ENCODE measurements at places on chromosomes 3 and 15. TPM values are rescaled to one million over a fixed set of nuclear protein-coding genes. Genes with fewer than 3 reads are reported as not detected.

GRCh38 chr3:110741891-110742290, 329.7 kb upstream of the NECTIN3 start:
- DNase-seq = no peak

GRCh38 chr3:60431599-60431958, 819.7 kb downstream of the FHIT start:
- no peak for DNase-seq

GRCh38 chr3:182959474-182960350, 20.6 kb downstream of the DCUN1D1 start:
- DNase-seq = no peak

DNA sequence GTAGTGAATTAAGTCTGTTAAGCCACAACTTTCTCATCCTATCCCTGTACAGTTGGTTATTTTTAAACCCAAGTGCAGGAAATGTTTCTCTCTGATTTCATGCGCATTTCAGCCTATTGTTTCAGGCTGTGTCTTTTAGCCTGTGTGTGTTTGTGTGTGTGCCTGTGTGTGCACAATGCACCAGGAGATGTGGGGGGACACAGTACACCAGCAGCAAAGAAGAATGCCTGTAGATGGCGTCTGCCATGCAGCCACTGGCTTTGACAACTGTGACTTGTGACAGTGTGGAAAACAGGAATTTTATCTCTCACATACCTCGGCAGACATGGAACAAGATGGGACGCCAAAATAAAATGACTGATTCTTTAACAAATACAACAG, 43.6 kb upstream of the PLXNA1 start:
- DNase-seq = no peak

- no peak for DNase-seq
Measured at GRCh38 chr3:120459196-120459595, 8.4 kb upstream of the FSTL1 start.

- DNase-seq = no peak
Measured at GRCh38 chr15:22819651-22820050, 18.8 kb upstream of the NIPA2 start.

DNA sequence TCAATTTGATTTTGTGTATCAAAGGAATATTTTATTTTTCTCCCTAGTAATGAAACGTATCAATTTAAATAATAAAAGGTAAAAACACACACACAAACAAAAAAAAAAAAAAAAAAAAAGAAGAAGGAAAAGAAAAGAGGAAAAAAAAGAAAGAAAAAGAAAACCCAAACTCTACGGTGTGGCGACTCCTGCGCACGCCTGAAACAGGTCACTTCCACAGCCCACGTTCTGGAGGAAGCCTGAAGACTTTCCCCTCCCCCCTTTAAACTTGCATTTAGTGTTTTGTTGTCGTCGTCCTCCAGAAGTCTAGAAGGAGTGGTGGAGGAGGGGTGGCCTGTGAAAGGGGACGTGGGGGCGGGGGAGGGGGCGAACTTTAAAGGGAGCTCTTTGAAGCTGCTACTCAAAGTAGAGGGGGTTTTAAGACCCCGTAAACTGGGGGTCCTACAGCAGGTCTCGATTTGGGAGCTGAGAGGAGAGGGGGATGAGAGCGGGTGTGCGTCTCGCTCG, 2.3 kb upstream of the TLE3 start:
- DNase-seq = no peak

CASR gene
- not detected for total RNA-seq

C3orf49 gene
- not detected for total RNA-seq

SLC12A1 gene
- not detected for total RNA-seq

A4GNT gene
- not detected for total RNA-seq
